Prostate gland (tissue), 2 donors: ENCODE measurements at places on chromosomes 5 and 9. TPM values are rescaled to one million over a fixed set of nuclear protein-coding genes. Genes with fewer than 3 reads are reported as not detected.

DNA sequence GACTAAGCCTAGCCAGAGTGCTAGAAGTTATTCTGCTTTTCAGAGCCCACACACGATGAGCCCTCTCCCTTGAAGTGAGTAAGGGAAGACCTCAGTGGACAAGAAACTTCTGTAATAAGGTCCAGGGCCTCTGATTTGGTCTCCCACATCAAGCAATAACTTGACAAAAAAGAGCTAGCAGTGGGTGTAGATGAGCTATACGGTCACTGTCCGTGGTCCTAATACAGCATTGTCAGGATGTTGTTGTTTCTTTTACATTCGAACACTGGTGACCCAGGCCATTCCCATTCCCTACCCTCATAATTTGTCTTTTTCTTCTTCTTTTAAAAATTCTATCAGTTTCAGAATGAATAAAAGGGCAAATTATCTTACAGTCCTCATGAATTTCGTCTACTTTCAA, 5.2 kb downstream of the PCSK1 start:
- DNase-seq: no peak

DNA sequence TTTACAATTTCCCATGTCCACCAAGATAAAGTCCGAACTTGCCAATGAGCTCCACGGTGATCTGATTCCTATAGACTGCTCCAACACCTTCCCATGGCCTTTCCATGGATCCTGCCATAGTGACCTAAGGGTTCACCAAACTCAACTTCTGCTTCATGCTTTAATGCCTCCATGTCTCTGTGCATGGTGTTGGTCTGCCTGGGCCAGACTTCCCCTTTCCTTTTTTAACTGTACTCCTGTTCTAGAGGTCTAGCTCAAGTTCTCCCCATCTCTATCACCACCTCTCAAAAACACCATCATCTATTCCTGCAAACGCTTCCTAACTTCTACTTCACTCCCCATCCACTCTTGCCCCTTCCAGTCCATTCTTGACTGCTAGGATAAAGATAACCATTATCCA, 14.8 kb upstream of the SMARCA2 start:
- no peak for DNase-seq

GRCh38 chr5:69334793-69335268, 2.2 kb upstream of the CCDC125 start:
- DNase-seq: peak; percentile 85

GRCh38 chr9:74951725-74952151, 974 bp downstream of the C9orf40 start:
- DNase-seq: peak; percentile 20

DNA sequence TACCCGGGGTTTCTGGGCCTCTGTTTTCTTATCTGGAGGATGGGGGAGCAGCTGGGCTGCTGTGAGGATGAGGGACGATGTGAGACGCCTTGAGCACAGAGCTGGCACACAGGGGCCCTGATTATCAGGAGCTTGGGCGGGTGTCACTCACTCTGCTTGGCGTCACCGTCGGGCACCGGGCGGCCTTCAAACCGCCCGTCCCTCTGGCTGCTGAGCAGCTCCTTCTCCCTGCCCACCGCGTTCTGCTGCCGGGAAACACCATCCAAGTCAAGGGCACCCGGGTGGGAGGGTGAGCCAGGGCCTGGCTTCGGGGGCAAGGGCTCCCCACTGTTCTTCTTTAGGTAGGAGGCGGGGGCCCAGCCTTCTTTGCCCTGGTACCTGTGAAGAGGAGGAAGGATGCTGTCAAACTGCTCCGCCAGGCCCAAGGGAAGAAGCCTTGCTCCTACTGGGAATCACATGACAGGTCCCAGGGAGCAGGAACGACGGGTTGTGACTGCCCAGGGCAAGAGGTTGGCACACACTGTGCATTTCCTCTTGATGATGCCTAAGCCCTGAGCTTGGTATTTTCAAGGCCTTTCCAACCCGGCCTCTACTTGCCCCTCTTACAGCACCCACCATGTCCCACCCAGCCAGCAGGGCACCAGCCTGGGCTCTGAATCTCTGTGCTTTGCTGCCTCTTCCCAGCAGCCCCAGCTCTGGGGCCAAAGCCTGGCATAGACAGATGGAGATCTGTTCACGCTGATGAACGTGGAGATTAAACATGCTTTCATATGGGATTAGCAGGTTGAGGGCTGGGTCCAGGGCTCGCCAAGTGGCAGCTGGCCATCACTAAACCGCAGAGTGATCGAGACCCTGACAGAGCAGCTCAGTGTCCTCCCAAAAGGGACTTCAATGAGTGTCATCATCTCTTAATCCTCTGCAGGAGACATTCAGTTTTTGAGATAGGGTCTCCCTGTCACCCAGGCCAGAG, 66.9 kb upstream of the UBTD2 start:
- no peak for DNase-seq

DNA sequence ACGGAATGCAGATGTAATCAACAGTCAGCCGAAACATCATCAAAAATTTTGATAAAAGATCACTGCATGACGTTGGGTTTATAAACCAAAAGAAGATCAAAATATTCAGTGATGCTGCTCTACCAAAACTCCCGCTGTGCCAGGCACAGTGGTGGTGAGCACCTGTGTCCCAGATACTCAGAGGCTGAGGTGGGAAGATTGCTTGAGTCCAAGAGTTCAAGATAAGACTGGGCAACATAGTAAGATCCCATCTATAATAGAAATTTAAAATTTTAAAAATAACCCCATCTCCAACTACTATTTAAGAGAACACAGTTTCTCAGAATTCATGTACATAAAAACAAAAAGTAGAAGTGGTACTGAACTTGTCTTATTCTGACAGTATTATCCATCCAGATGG, 3.8 kb downstream of the LMAN2 start:
- no peak for DNase-seq

DNA sequence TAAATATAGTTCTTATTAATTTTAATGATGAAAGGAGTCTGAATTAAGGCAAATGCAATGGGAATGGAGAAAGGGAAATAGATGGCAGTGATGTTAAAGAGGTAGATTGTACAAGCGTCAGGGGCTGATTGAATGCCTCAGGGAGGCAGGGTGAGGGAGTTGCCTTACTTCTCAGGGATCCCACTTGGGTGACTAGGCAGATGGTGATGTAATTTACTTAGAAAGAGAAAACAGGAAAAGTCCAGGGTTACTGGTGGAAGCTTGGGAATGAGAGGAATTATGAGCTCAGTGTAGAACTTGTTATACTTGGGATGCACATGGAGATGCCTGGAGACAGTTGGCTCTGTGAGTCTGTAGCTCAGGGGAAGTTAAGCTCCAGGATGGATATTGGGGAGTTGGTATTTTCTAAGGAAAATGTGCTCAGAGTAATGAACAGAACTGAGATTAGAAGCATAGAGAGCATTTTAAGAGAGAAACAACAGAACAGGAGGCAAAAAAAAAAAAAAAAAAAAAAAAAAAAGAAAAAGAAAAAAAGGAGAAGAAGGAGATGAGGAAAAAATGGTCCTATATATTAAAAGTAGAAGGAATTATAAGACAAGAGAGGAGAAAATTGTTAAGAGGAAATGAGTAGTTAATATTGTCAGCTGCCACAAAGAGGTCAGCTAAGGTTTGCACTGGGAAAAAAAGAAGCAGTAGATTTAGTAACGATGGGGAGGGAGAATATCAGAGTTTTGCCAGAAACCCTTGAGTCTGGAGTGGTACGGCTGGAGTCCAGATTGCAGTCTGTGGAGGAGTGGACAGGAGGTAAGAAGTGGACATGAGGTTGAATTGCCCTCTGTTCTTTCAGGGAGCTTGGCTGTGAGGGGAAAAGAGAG, 88.0 kb upstream of the ELL2 start:
- no peak for DNase-seq

DNA sequence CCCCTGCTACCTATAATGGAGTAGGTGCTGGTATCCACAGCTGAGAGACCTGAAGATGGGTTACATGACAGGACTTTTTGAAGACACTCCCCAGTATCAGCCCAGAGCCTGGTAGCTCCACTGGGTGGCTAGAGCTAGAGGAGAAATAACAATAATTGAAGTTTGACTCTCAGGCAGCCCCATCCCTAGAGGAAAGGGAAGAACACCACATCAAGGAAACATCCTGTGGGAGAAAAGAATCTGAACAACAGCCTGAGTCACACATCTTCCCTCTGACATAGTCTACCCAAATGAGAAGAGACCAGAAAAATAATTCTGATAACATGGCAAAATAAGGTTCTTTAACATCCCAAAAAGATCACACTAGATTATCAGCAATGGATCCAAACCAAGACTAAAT, 432.1 kb downstream of the CDH18 start:
- DNase-seq: no peak

- DNase-seq: no peak
Measured at GRCh38 chr9:121618504-121618903, 32.9 kb upstream of the DAB2IP start.

DNA sequence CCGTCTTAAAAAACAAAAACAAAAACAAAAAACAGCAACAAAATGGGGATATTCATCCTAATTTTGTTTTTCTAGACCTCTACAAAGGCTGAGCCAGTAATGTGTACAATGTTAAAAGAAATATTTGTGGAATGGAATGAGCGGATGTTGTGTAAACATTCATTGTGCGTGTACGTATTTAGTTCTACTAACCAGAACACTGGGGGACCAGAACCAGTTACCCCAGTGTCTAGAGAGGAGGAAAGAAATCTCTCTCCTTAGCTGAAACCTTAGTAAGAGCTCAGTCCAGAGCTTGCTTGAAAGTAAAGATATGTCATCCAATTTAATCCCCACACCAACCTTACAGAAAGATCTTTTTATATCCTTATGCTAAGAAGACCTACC, 106.7 kb upstream of the CPEB4 start:
- DNase-seq: no peak

DNA sequence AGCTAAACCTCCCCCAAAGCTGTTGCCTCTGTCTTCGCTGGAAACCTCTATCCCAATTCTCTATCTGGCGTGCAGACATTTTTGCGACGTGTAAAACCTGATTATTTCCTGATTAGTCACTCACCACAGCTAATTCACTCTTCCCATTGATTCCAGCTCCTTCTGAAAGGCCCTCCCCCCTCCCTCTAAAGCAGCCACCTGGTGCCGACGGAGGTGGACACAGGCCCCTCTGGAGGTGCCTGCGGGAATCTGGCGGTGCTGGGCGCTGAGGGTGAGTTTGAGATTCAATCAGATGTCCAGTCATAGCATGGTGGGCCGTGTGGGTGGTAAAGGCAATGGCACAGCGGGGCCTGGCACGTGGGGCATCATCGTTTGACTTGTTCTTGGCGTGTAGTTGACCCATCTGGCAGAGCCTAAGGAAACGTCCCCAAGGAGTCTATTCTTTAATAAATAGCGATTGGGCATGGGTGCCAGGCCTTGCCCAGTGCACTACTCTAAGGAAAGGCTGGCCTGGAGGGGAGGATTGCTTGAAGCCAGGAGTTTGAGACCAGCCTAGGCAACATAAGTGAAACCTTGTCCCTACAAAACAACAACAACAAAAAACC, 271.1 kb upstream of the MVB12B start:
- no peak for DNase-seq

DNA sequence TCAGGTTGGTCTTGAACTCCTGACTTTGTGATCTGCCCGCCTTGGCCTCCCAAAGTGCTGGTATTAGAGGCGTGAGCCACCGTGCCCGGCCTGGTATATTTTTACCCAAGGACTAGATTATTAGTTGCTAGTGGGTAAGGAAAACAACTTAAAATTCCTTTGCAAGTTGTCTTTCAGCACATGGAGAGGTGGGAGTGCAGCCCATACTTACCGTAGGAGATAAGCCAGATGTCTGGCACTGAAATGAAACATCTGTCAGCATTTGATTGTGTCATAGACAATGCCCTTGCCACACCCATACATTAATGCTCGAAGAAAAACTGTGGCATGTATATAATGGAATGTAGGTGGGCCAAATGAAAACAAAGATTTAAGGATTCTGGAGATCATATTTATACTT, 36.6 kb upstream of the ANKH start:
- DNase-seq: no peak

- no peak for DNase-seq
Measured at GRCh38 chr5:135602882-135603721, 24.3 kb upstream of the CXCL14 start.

GRCh38 chr9:87469793-87470465, 27.7 kb upstream of the DAPK1 start:
- no peak for DNase-seq

GRCh38 chr5:424301-425110, 18.5 kb upstream of the EXOC3 start:
- no peak for DNase-seq

DNA sequence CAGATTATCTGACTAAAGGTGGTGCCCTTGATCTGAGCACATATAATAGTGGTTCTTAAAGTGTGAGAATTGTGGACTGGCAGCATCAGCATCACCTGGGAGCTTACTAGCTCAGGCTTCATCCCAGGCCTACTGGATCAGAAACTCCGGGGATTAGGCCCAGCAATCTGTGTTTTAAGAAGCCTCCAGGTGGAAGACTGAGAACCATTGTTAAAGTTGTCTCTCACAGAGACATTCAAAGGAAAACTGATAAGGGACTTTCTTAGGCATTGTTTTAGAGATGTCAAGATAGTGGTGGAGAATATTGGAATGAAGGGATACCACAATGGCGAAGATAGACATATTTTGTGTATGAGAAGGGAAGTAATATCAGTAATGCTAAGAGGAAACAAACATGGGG, 59.5 kb downstream of the STX17 start:
- no peak for DNase-seq

DNA sequence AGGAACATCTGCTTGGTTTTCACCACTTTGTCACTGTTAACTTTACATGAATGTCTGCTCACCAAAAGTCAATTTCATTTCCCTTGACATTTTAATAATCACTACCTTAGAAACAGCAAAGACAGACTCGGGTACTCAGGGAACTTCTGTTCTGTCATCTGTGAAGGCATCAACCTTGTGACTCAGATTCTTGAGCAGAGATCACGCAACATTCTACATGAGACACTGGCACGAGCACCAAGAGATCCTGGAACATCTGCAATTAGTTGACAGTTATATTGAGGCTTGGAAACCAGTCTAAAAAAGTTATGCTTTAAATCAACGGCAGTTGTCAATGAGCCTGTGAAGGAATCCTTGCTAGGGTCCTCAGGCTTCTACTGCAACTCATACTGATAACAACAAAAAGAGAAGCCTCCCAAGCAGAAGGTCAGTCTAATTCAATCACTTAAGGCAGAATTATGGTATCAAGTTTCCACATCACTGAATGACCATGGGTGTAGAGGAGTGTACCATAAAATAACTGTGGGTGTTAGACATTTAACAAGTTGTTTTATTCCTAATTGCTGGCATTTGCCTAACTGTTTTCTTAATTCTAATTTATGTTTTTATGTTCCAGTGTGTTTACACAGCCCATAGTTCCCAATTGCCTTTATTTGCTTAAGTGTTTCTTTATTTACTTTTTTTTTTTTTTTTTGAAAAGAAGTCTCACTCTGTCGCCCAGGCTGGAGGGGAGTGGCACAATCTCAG, 3.3 kb upstream of the PBX3 start:
- DNase-seq: no peak

- no peak for DNase-seq
Measured at GRCh38 chr5:67537439-67538148, 341.0 kb upstream of the CD180 start.

GRCh38 chr9:82572146-82572545, 490.8 kb downstream of the RASEF start:
- no peak for DNase-seq

The GZMA gene
- not detected for total RNA-seq

The EGR1 gene
- 19.5 TPM for total RNA-seq

The GPR151 gene
- not detected for total RNA-seq

The HTR1A gene
- not detected for total RNA-seq

The ZNF883 gene
- total RNA-seq: 1.5 TPM

The CD74 gene
- total RNA-seq: 612 TPM

The PKD2L2 gene
- total RNA-seq: 0.45 TPM

The HMMR gene
- total RNA-seq: 1.7 TPM

The CDX1 gene
- 3.2 TPM for total RNA-seq

The UQCRQ gene
- 223 TPM for total RNA-seq

The TBCA gene
- total RNA-seq: 180 TPM

The NOXA1 gene
- 17.1 TPM for total RNA-seq

The PCDHB2 gene
- total RNA-seq: 23.0 TPM
